ENCODE measurements at places on chromosomes 1 and 21. TPM values are rescaled to one million over a fixed set of nuclear protein-coding genes. Genes with fewer than 3 reads are reported as not detected.

GRCh38 chr1:246381452-246381851 lies 125.6 kb downstream of the SMYD3 start:
- ATAC-seq, result no peak

- no peak for ATAC-seq
Observed at GRCh38 chr1:231653632-231654031, 27.0 kb downstream of the DISC1 start.

The SPATA17 gene
- not detected for total RNA-seq

The TMEM82 gene
- not detected for total RNA-seq

- ATAC-seq, result peak; percentile 34
Observed at GRCh38 chr1:119007670-119008482, 19.7 kb upstream of the TBX15 start.

The PKN2 gene
- 47.8 TPM for total RNA-seq

DNA sequence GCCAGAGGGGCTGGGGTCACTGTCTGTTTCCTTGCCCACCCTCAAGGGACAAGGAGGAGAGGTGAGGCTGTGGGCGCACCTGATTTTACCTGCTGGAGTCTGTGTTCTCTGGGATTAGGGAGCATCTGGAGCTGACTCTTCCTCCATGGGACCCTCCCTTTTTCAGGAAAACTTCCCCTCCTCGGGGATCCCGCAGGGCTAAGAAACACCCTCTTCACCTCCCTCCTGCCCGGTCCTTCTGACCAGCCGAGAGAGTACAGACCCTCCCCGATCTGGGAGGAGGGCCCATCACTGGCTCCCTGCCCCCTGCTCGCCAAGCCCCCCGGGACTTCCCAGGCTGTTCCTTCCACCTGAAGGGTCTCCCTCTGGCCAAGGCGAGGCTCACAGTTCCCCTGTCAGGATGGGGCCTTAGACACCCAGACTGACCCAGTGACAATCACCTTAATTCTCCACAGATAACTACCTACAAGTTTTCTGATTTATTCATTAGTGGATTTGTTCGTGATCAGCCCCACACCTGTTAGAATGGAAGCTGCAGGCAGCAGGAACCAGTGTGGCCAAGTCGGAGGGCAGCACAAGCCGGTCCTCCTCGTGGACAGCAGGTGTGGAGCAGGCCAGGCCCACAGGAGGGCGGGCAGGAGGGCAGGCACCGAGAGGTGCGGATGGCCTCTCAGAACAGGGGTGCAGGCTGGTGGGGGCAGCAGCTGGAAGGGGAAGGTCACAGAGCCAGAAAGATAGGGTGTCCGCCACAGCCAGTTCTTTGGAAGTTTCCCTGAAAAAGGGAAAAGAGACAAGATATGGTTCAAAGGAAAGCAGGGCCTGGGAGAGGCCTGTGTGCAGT lies 15.9 kb upstream of the SAMD11 start:
- no peak for ATAC-seq

The SLC44A5 gene
- total RNA-seq, result 0.49 TPM

The PROK1 gene
- total RNA-seq, result not detected

DNA sequence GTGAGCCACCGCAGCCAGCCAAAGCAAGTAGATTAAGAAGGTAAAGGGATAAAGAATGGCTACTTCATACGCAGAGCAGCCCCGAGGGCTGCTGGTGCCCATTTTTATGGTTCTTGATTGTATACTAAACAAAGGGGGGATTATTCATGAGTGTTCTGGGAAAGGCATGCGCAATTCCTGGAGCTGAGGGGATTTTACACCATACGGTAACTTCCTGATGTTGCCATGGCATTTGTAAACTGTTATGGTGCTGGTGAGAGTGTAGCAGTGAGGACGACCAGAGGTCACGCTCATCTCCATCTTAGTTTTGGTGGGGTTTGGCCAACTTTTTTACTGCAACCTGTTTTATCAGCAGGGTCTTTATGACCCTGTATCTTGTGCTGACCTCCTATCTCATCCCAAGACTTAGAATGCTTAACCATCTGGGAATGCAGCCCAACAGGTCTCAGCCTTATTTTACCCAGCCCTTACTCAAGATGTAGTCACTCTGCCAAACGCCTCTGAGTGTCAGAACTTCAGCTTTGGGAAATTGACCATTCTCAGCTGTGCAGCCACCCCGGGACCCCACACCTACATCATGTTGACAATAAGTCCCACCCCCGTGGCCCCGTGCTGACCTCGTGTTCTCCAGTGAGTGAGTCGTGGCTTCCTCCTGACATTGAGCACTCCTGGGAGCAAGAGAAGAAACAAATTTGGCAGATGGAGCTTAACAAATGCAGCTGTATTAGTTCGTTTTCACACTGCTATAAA lies 149.4 kb upstream of the COL6A1 start:
- no peak for ATAC-seq

The RAB13 gene
- total RNA-seq, result 47.8 TPM

- no peak for ATAC-seq
Observed at GRCh38 chr21:35222541-35222941, 173.4 kb upstream of the RUNX1 start.

The MAP1LC3C gene
- total RNA-seq, result 3.5 TPM

GRCh38 chr1:39776400-39776713 lies 5.2 kb upstream of the OXCT2 start:
- ATAC-seq, result no peak

The PFKL gene
- 103 TPM for total RNA-seq

DNA sequence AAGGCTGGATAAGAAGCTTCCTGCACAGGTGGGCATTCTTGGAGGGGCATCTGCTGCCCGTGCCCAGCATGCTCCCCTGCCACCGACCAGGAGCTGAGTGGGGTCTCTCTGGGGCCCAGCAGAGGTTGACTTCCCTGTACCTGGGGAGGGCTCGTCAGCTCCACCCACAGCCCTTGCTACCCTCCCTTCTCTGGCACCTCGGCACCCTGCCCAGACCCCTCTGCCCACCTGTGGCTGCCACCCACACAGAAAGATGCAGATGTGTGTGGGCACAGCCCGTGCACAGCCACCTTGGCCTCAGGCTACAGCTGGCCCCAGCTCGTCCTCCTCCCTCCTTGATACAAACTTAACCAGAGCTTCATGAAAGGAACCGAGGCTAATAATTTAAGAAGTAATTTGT lies 241.2 kb upstream of the VAMP3 start:
- no peak for ATAC-seq

The MPZ gene
- 5.3 TPM for total RNA-seq

DNA sequence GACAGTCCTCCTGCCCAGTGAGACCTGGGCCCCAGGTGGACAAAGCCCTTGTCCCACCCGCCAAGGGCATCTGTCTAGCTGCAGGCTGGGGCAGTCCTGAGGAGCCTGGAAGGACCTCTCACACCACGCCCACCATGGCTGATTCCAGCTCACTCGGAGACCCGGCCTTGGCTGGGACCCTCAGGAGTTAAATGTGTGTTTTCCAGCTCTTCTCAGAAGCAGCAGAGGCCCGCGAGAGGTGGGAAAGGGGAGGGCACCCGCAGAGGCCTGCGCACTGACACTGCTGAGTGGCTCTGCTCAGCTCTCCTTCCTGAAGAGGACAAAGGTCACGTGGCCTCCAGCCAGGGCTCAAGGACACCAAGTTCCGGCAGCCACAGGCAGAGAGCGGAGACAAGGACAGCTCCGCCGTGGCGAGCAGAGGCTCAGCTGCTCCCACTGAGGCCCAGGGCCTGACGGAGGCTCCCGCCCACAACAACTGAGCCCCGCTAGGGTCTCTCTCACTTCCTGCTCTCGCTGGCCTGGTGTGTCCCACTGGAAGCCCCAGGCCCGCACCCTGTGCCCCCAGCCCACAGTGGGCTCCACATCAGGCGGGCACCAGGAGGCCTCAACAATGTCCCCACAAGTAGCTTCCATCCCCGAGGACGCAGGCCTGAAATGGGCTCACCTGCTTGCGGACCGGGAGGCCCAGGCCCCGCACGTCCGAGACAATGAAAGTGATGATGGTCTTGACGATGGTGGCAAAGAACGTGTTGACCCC lies 16.9 kb downstream of the SLC19A1 start:
- no peak for ATAC-seq

DNA sequence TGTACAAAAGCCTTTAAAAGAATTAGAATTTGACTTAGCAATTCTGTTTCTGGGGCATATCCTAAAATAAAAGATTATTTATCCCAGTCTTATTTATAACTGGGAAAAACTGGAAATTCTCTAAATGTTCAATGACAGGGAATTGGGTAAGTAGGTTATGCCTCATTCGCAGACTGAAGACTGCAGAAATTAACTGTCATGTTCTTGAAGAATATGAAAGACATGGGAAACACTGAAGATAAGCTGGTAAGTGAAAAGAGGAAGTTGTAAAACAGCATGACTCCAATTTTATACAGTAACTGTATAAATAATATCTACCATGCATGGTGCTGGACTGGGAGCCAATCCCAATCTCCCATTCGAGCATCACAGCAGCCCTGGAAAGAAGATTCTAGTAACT lies 50.6 kb upstream of the SLC2A1 start:
- no peak for ATAC-seq

DNA sequence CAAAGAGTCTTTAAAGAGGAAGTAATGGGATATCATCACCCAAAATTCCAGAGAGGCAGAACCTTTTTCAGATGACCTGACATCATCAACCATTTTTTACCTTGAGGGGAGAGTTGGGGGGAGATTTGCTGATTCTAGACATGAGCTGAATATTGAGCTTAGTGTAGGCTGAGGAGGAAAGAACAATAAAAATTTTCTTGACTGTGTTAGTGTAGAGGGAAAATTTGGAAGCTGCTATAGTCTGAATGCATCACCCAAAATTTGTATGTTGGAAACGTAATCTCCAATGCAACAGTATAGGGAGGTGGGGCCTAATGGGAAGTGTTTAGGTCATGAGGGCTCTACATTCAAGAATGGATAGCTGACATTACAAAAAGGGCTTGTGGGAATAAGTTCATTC lies 17.8 kb upstream of the CD84 start:
- ATAC-seq, result no peak

The TARS2 gene
- total RNA-seq, result 7.1 TPM

DNA sequence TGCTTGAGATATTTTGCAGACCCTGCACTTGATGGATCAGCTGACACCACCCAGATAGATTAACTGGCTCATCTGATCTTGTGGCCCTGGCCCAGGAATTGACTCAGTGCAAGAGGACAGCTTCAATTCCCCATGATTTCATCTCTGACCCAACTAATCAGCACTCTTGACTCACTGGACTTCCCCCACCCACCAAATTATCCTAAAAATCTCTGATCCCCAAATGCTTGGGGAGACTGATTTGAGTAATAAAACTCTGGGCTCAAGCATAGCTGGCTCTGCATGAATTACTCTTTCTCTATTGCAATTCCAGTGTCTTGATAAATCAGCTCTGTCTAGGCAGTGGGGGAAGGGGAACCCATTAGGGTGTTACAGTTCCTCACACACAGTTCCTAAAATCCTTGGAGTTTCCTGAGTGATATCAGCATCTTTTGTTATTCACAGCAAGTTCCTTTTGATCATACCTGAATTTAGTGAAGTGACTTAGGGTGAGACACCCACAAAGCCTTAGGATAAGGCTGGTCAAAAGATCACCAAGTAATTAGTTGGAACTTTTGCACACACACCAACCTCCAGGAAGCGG lies 104.2 kb downstream of the COP1 start:
- ATAC-seq, result no peak

DNA sequence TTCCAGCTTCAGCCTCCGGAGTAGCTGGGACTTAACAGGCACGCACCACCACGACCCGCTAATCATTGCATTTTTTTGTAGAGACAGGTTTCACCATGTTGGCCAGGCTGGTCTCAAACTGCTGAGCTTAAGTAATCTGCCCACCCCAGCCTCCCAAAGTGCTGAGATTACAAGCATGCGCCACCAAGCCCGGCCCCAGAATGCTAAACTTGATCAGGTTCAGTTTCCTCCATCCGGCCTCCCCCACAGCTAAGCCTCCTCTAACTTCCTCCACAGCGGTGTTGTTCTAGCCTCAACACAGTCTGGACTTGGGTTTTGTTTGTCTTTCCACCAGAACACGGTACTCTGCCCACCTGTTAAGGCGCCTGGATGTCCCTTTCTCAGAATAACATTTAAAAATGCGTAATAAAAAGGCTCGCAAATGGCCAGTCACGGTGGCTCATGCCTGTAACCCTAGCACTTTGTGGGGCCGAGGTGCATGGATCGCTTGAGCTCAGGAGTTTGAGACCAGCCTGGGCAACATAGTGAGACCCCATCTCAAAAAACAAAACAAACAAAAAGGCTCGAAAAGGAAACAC lies 2.4 kb downstream of the PARP1 start:
- no peak for ATAC-seq

The PTCH2 gene
- total RNA-seq, result 0.54 TPM

GRCh38 chr1:67803380-67804279 lies 29.6 kb downstream of the GNG12 start:
- ATAC-seq, result no peak

GRCh38 chr1:246786606-246787238 lies 62.5 kb downstream of the SCCPDH start:
- ATAC-seq, result no peak

GRCh38 chr1:46547481-46548383 lies 3.7 kb downstream of the KNCN start:
- no peak for ATAC-seq

GRCh38 chr21:30437010-30437565 lies 3.0 kb upstream of the KRTAP15-1 start:
- ATAC-seq, result no peak

The PRR9 gene
- not detected for total RNA-seq

DNA sequence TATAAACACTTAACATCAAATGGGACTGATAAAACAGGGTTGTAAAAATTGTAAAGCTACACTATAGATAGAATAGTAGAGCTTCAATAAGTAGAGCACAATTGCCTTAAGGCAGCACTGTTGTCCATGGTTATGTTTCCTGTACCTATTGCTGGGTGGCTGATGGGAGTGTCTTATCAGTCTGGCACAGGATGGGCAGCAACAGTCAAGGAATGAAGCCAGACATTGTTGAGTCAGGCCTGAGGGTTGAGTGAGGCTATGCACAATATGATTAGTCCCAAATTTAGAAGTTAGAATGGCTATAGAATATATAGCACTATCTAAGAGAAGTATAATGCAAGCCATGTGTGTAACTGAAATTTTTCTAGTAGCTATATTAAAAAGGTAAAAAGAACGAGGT lies 25.0 kb upstream of the CD1D start:
- ATAC-seq, result no peak

The EPHB2 gene
- total RNA-seq, result 2.4 TPM

All from gastroesophageal sphincter (tissue), 4 donors.